ENCODE measurements at places on chromosomes 1 and 21. TPM values are rescaled to one million over a fixed set of nuclear protein-coding genes. Genes with fewer than 3 reads are reported as not detected.

SPRR2A gene
- not detected for total RNA-seq

SRSF10 gene
- 26.9 TPM for total RNA-seq

- H3K27me3 ChIP-seq, result no peaks in the 10 kb centered on the region
- H3K4me3 ChIP-seq, result no peak overlapping the region
- DNase-seq, result no peak
- H3K36me3 ChIP-seq, result no peaks in the 10 kb centered on the region
- no peak overlapping the region for H3K27ac ChIP-seq
These were observed 126.5 kb upstream of the KCNK1 start for GRCh38 chr1:233487408-233487807.

DNA sequence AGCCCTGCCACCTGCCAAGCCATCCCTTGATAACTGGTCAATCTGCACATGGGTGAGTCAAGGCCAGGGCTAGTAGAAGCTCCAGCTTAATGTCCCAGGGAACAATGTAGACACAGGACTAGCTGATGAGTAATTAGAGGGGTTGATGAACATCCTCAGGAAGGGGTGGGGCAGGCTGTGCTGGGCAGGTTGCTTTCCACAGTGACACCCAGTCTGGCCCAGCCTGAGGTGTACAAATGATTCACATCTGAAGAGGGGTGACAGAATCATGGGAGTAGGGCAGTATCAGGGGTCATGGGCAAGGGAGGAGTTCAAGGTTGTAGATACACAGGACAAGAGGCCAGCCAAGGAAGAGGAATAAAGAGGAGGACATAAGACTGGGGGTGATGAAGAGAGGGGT, 4.3 kb downstream of the LPAR3 start:
- DNase-seq, result no peak
- no peaks in the 10 kb centered on the region for H3K4me1 ChIP-seq

GRCh38 chr1:6554907-6555778, at the start of gene TAS1R1:
TAS1R1 (plus strand) TSS chr1:6555307; CDS start chr1:6555374, 67 bp downstream.
- H3K36me3 ChIP-seq, result no peaks in the 10 kb centered on the region
- DNase-seq, result peak; percentile 13
- H3K27me3 ChIP-seq, result no peaks in the 10 kb centered on the region
- H3K4me1 ChIP-seq, result peaks cover 21% of the 10 kb centered on the region
- H3K4me3 ChIP-seq, result peak within 1 kb of the TSS; percentile 75

DNA sequence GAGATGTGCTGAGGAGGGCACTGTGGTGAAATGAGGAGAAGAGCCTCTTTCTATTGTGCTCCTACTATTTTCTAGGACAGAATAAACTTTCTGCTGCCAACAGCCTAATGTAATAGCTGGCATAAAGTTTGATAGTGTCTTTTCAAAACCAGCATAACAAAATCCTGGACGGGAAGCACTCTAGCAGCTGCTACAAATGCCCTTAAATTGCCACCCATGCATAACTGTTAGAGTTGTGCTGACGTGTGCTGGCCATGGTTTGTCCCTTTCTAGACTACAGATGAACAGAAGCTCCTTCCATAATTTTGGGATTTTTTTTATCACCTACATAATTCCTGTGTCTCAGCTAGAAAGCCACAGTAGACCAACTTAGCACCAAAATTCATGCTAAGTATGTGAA, 88.5 kb upstream of the DEPDC1 start:
- no peak overlapping the region for H3K27ac ChIP-seq
- H3K27me3 ChIP-seq, result no peaks in the 10 kb centered on the region
- H3K36me3 ChIP-seq, result no peaks in the 10 kb centered on the region

FALEC gene
- not detected for total RNA-seq

- H3K4me3 ChIP-seq, result no peak overlapping the region
- H3K27me3 ChIP-seq, result peaks cover 4% of the 10 kb centered on the region
- no peak for DNase-seq
- no peaks in the 10 kb centered on the region for H3K36me3 ChIP-seq
- H3K27ac ChIP-seq, result no peak overlapping the region
These were observed 59.5 kb downstream of the RIPK4 start for GRCh38 chr21:41707231-41707959.

DNA sequence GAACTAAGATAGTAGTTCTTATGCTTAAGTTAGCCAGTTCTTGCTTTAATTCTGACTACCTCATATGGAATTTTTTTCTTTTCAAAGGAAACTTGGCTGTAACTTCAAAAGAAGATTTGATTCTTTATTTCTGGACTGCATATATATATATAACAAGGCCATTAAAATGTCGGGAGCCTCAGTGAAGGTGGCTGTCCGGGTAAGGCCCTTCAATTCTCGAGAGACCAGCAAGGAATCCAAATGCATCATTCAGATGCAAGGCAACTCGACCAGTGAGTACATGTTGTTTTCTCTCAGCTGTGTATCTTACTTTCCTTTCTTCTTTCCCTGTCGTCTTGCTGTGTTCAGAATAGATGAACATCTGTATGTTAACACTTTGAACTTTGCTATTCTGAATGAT, 21.8 kb downstream of the KIF1B start:
- H3K27me3 ChIP-seq, result no peaks in the 10 kb centered on the region
- peaks cover 18% of the 10 kb centered on the region for H3K36me3 ChIP-seq
- no peak for DNase-seq

DNA sequence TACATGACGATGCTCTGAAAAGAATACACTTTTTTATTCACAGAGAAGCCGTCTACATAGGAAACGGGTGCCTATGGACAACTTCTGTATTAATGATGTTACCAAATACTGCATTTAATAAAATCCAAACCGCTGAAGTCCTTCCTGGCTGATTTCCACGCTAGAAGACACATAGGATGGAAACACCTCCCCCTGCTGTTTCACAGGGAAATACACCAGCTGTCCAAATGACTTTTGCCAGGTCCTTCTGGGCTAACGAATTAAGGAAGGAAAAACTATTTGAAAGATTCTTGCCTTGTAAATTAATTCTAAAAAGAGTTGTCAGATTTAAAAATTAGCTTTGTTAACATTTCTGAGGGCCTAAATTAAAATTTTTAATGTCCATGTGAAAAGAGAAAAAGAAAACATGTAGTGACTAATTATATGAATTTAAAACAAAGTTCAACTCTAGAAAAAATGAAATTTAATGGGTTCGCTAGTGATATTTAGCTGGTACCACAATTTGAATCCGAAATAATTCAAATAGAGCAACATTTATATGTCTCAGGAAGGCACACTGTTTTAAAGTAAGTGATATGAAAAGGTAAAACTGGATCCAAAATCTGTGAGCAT, 146.0 kb downstream of the RERE start:
- H3K4me3 ChIP-seq, result no peak overlapping the region
- peak overlapping the region; percentile 62 for H3K27ac ChIP-seq
- peaks cover 55% of the 10 kb centered on the region for H3K4me1 ChIP-seq
- H3K36me3 ChIP-seq, result no peaks in the 10 kb centered on the region
- DNase-seq, result peak; percentile 20
- H3K27me3 ChIP-seq, result no peaks in the 10 kb centered on the region

DNA sequence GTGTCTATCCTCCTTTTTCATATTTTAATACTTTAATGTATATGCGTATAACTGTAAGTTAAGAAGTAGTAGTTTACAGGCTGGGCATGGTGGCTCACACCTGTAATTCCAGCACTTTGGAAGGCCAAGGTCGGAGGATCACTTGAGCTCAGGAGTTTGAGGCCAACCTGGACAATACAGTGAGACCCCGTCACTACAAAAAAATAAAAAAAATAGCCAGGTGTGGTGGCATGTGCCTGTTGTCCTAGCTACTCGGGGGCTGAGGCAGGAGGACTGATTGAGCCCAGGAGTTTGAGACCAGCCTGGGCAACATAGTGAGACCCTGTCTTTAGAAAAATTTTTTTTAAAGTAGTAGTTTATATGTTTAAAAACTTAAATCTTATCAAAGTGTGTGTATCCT, 22.3 kb downstream of the ATPAF1 start:
- H3K36me3 ChIP-seq, result no peaks in the 10 kb centered on the region
- DNase-seq, result no peak

All from gastrocnemius medialis (tissue), 4 donors.